B cell (primary cell): ENCODE measurements at places on chromosomes 7 and 10. TPM values are rescaled to one million over a fixed set of nuclear protein-coding genes. Genes with fewer than 3 reads are reported as not detected.

DNA sequence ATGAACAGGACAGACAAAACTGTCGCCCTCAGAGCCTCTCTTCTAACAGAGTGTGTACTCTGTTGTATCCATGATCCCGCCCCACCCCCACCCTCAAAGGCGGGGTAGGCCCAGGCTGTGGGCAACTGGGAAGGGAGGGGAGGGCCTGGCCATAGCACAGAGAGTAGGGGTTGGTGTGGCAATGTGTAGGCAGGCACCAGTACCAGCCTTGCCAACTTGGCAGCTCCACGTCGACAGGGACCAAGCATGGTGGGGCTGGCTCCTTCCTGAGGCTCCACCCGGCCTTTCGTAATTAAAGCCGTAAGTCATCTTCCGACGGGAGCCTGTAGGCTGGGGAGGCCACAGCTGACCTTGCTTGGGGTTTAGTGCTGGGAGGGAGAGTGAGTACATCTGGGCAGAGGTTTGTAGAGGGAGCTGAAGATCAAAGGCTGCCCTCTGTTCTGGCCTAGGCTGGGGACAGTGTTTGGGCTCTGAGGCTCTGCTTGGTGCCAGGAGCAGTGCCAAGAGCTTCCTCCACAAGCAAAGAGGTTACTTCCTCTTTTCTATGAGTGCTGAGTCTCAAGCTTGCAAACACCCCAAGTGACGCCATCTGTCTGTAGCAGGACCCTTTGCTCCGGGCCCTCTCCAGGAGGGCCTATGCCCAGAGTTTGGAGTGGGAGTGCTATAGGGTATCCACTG is 121.6 kb downstream of the C10orf105 start:
- H3K27ac ChIP-seq, result no peak overlapping the region
- DNase-seq, result peak; percentile 71

DNA sequence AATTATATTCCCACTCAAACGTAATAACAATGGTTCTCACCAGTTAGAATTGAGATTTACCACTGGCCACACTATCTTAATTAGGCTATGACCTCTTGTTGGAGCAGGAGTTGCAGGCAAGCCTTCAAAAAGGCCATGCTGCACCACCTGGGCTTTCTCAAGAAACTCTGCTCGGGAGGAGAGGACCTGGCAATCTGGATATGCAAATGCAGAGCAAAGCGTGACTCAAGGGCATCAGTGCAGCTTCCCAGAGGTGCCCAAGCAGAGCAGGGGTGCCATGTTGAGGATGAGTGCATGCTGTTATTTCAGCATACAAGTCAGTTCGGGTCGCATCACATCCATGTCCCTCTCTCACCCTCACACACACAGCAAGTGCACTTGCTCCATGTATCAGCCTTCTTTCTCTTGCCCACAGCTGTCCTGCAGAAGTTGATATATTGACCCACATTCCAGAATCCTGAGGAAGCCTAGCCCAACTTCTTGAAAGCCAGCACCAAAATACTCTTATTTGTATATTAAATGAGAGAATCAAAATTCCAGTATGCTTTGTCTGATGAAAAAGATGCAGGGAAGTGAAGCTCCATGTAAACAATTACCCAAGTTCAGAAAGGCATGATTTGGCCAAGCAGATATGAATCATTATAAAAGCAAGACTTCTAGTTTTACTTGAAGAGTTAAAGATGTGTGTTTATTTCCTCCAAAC is 55.7 kb upstream of the IL6 start:
- H3K27me3 ChIP-seq, result no peaks in the 10 kb centered on the region
- H3K4me3 ChIP-seq, result peak overlapping the region; percentile 3

GRCh38 chr10:130301021-130301892 is 165.1 kb downstream of the GLRX3 start:
- no peaks in the 10 kb centered on the region for H3K36me3 ChIP-seq
- no peaks in the 10 kb centered on the region for H3K4me1 ChIP-seq
- H3K27ac ChIP-seq, result peak overlapping the region; percentile 33
- DNase-seq, result peak; percentile 50
- H3K27me3 ChIP-seq, result no peaks in the 10 kb centered on the region

DNA sequence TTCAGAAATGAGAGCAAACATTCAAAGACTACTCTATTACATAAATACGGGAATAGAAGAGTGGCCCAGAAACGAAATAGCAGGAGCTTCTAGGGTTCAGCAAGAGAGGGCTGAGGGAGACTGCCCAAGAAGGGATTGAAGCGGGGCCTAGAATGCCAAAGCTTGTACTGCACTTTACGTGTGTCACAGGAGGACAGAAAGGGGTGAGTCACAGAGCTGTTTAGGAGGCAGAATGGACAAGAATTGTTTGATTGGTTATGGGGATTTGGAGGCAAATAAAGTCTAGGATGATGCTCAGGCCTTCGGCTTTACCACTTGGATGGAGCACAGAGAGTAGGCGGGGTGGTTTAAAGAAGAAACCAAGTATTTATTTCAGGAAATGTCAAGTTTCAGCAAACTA is 11.3 kb upstream of the FXYD4 start:
- no peaks in the 10 kb centered on the region for H3K36me3 ChIP-seq
- H3K4me3 ChIP-seq, result no peak overlapping the region
- no peaks in the 10 kb centered on the region for H3K27me3 ChIP-seq

DNA sequence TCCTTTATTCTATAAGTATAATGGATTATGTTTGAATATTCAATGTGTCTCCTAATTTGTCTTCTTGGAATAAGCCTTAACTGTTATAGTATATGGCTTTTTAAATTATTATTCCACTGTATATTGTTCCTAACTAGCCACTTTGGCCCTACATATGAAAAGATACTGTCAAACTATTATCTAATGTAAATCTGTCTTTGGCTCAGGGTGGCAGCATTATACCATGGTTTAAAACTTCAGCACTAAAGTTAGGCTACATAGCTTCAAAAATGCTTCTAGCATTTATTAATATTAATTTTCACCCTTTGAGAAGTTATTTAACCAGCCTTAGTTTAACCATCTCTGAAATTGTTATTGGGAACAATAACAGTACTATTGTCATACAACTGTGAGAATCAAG is 543.1 kb upstream of the MBL2 start:
- H3K4me1 ChIP-seq, result no peaks in the 10 kb centered on the region
- H3K27me3 ChIP-seq, result no peaks in the 10 kb centered on the region
- no peaks in the 10 kb centered on the region for H3K36me3 ChIP-seq
- no peak for DNase-seq
- H3K27ac ChIP-seq, result no peak overlapping the region
- H3K4me3 ChIP-seq, result no peak overlapping the region

- peak overlapping the region; percentile 100 for H3K27ac ChIP-seq
- H3K4me3 ChIP-seq, result no peak overlapping the region
- peak; percentile 95 for DNase-seq
- H3K4me1 ChIP-seq, result peaks cover 71% of the 10 kb centered on the region
- H3K36me3 ChIP-seq, result no peaks in the 10 kb centered on the region
- H3K27me3 ChIP-seq, result no peaks in the 10 kb centered on the region
These were observed 8.4 kb upstream of the LFNG start for GRCh38 chr7:2510909-2511768.

DNA sequence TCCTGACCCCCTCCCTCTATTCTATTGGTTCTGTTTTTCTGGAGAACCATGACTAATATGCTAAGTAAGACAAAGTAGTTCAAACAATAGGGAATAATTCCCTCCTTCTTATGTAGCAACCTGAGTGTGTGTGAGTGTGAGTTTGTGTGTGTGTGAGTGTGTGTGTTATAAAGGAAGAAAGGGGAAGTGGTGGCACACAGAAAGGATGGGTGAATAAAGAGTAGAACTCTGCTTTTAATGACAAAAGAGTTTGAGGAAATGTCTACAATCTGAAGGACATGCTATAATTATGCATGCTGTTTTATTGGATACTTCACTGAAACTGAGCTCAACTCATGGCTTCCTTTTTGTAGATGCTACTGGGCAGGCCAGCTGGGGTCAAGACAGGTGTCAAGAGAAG is 489.5 kb downstream of the REEP3 start:
- H3K27me3 ChIP-seq, result no peaks in the 10 kb centered on the region
- H3K36me3 ChIP-seq, result no peaks in the 10 kb centered on the region
- no peak overlapping the region for H3K27ac ChIP-seq
- DNase-seq, result no peak
- no peaks in the 10 kb centered on the region for H3K4me1 ChIP-seq

The CALHM2 gene
- total RNA-seq, result 42.8 and 46.2 TPM in 2 replicates

The EPHA1 gene
- 0.12 and 0.49 TPM in 2 replicates for total RNA-seq

The CDC14C gene
- not detected in 2 replicates for total RNA-seq

The KCNH2 gene
- 0.86 and 0.87 TPM in 2 replicates for total RNA-seq

The PLAC9 gene
- not detected in 2 replicates for total RNA-seq
